DMS79 (cell line): ENCODE measurements at places on chromosomes 7 and 10.

- DNase-seq = no peak
Measured at GRCh38 chr10:35015843-35016408, 74.2 kb downstream of the CUL2 start.

DNA sequence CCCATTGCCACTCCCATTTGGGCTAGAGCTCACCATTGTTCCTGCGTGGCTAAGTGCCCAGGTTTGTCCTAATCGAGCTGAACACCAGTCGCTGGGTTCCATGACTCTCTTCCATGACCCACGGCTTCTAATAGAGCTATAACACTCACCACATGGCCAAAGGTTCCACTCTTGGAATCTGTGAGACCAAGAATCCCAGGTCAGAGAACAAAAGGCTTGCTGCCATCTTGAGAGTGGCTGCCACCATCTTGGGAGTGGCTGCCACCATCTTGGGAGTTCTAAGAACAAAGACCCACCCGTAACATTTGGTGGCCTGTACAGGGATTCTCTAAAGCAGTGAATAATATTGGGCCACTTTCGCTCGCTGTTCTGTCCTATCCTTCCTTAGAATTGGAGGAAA is 37.0 kb downstream of the AKR1B15 start:
- DNase-seq = no peak

GRCh38 chr7:3984456-3984855 is 683.4 kb downstream of the SDK1 start:
- no peak for DNase-seq

DNA sequence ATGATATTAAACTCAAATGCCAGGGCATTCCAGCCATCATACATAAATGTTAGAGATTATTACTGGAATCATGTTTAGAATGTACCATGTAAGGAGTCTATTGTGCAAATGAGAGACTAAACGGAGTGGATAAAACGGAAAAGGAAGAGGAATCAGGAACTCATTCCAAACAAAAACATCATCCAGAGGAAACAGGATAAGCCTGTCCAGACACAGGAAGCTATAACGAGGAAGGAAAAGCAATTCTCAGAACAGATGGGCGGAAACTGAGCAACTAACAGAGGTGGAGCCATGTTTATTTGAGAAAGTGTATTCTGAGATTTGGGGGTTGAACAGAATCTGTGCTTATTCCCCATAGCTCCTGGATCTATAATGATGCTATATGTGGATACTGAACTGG is 52.3 kb upstream of the TRIM24 start:
- no peak for DNase-seq

DNA sequence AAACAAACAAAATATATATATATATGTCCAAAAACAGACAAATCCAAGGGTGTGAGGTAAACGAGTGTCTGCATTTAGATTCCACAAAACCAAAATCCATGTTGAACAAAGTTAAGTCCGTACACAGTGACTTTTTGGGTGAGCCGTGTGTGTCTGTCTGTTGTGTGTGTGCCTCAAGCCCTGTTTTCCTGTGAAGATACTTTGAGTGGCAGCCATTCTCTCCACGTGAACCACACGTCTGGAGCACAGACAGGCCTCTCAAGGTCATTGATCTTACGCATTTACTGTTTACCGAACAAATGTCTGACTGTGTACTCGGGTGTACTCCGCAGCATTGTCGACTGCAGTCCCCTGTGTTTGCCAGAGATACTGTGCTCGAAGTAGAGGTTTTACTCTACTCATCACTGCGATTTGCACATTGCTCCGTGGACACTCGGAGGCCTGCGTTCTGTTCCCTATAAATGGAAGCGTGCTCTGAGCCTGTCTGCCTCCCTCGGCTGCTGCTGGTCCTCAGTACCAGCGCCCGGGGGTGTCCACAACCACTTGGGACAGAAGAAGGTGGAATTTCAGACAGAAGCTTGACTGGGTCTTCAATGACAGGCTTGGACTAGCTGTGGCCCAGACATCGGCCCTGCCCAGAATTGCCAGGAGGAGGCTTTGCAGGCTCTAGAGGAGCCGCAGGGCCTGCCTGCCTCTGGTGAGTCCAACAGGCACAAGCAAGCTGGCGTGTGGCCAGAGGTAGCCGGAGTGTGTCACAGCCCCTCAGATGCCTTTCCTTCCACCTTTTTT is 22.1 kb downstream of the CYP17A1 start:
- DNase-seq = no peak

DNA sequence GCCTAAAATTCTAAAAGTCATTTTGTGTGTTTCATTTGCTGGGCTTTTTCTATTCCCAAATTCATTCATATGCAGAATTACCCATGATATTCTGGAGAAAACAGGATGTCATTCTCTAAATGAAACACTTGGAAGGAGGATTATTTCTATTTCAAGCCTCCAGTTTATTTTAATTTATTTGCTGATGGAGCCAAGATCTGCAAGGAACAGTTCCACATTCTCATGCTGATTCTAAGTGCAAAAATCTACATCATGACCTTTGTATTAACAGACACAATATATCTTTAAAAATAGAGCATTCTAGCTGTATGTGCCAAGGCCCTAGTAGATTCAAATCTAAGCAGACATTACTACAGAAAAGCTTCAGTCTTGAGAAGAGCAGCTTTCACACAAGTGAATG is 51.3 kb upstream of the KCND2 start:
- no peak for DNase-seq

GRCh38 chr10:32326680-32327363 is 20.1 kb downstream of the EPC1 start:
- no peak for DNase-seq

GRCh38 chr10:4013651-4014121 is 228.7 kb upstream of the KLF6 start:
- no peak for DNase-seq

DNA sequence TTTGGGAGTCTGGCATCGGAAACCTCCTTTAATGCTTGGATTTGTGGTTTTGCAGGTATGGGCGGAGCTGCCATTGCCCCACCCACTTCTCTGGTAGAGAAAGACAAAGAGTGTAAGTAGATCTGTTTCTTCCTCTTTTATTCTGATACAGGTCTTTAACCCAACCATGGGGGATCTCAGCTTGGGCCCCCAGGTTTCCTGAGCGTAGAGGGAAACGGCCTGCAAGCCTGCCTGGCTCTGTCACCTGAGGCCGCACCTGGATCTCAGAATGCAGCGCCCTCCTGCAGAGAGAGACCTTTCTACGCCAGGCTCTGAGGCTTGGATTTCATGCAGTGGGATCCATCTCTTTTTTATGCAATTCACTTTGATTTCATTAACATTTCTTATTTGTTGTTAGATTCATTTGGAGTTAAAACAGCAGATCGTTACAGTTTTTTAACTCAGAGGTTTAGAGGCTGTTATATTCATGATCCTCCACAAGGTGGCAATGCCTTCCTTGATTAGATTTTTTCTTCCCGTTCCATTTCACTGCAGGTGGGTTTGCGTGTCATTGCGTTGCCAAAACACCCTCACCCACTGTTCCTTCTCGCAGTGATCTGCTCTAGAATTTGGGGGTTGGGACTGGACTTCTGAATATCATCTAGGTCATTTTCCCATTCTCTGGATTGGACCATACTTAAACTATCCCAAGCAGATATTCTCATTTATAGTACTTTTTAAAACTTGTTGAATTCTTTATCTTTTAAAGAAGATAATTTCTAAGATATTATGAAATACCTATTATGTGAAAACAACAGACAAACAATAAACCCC is 20.0 kb downstream of the RBM17 start:
- DNase-seq = no peak

DNA sequence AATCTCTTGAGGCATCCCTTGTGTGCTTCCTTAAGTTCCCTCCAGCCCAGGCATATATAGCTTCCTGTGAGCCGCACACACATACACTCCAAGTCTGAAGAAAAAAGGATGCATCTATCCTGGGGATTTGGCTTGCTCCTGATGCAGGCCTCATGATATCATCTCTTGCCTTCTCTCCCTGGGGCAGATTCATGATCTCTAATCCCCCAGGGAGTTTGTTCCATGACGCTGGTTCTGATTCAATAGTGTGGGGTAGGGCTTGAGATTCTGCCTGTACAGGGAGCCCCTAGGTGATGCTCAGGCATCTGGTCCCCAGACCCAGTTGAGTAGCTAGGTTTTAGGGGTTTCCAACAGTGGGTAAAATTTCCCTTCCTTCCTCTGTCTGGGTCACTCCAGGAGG is 1.5 kb downstream of the PON1 start:
- DNase-seq = no peak

- no peak for DNase-seq
Measured at GRCh38 chr7:47945261-47946015, 2.8 kb downstream of the PKD1L1 start.

- DNase-seq = no peak
Measured at GRCh38 chr10:93865794-93866425, 27.9 kb upstream of the SLC35G1 start.

DNA sequence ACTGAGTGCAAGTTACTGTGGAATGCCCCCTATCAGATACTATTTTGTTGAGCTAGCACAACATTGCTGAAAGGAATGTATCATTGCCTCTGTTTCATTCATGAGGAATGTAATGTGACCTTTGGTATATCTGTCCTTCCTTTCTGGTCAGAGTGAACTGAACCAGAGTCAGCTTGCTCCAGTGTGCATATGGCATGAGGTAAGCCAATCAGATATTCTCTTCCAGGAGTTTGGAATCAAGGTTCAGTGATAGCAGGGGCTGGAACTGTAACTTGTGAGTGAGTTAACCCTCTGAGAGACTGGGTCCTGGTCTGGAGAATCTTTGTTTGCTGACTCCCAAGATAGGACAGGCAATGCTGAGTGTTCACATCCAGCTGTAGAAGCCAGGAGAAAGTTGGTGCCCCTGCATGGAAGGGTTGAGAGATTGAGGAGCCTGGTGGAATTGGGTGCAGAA is 45.3 kb upstream of the OSBPL3 start:
- DNase-seq = no peak

GRCh38 chr7:47465191-47465590 is 116.7 kb downstream of the TNS3 start:
- DNase-seq = no peak

DNA sequence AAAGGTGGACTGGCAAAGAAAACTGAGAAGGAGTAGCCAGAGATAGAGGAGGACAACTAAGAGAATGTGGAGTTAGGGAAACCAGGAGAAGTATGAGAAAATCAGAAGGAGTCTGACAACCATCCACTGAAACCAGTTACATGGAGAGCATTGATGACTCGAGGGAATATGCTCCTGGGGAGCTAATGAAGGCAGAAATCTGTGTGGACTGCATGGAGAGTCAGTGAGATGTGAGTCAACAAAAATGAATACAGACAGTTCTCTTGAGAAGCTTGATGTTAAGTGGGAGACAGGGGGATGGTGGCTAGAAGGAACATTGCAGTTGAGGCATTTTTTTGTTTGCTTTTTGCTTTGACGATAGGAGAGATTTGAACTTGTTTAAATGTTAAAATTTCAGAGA is 34.3 kb upstream of the ZNF32 start:
- no peak for DNase-seq

- DNase-seq = no peak
Measured at GRCh38 chr10:69389827-69390490, 26.8 kb downstream of the TACR2 start.

GRCh38 chr7:43395351-43395750 is 187.6 kb upstream of the STK17A start:
- no peak for DNase-seq

GRCh38 chr7:25852211-25852938 is 299.6 kb upstream of the NFE2L3 start:
- DNase-seq = no peak

GRCh38 chr7:46530081-46530750 is 609.1 kb upstream of the IGFBP3 start:
- DNase-seq = no peak

DNA sequence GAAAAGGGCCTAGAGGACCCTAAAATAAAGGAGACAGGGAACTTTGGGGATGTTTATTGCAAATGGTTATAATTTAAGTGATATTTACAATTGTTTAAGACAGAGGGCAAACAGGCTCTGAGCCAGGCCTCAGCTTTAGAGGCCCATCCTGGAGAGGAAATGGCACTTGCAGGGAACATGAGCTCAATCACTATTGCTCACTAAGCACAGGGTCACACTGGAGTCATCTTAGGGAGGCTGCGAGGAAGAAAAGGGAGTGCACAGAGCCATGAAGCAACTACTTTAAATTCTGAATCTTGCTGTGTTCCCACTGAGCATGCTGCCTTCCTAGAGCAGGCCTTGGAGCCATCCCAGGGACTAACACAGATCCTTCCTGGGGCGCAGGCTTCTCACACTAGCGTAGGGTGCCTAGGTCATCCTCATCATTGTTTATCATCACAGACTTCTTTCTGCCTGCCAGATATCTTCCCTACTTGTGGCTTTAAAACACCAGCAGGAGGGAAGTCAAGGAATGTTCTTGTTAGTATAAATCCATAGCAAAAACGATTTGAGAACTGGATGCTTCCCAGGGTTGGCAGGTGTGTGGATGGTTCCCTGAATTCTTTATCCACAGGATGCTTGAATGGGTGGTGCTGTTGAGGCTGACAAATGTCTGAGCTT is 12.7 kb upstream of the DNAJB12 start:
- DNase-seq = no peak

DNA sequence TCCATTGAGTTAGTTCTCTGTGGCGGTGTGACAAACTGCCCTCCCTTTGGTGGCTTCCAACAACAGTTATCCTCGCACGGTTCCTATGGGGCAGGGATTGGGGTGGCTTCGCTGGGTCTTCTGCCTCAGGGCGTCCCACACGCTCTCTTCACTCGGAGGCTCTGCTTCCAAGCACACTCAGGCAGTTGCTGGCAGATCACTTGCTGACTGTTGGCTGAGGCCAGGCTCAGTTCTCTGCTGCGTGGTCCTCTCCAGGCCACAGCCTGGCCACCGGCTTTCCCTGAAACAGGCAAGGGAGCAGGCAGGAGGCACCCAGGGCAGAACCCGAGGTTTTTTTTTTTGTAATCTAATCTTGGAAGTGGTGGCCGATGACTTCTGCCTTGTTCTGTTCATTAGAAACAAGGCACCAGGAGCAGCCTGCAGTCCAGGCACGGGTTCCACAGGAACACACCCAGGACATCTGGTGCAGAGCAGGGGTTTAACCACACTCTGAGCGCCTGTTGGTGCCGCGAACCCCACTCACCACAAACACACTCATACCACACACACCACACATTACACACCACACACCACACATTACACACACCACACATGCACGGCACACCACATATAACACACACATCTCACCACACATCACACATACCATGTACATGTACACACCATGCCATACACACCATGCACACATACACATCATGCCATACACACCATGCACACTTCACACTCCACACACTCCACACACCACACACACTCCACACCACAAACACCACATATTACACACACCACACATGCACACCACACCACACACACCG is 112.2 kb downstream of the PTPN20 start:
- DNase-seq = no peak

GRCh38 chr7:154914996-154915380 is 87.9 kb downstream of the PAXIP1 start:
- DNase-seq = no peak

- DNase-seq = no peak
Measured at GRCh38 chr7:75579899-75580298, 87.8 kb downstream of the SPDYE5 start.

- DNase-seq = no peak
Measured at GRCh38 chr7:119232091-119232490, 1007.6 kb downstream of the ANKRD7 start.

- no peak for DNase-seq
Measured at GRCh38 chr7:106472741-106473140, 188.0 kb upstream of the NAMPT start.
